ENCODE measurements at places on chromosomes 1 and 21.

DNA sequence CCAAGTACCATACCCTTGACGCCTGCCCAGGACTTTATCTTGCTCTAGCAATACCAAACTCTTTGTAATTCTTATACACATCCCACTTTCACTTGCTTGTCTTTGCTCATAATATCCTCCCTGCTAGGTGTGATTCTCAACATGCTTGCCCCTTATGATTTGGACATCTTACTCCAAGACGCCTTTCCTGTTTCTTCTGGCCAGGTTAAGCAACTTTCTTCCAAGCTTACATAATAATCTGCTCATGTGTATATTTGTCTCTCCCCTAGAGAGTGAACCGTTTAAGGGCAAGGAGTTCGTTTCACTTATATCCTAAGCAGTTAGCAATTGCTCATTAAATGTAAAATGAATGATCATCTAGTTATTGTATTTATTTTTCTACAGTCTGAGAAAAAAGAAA lies 21.8 kb downstream of the CRYZL1 start:
- H3K27ac ChIP-seq = no peak overlapping the region
- DNase-seq = no peak
- H3K27me3 ChIP-seq = no peaks in the 10 kb centered on the region
- H3K4me1 ChIP-seq = no peaks in the 10 kb centered on the region

- H3K4me1 ChIP-seq = no peaks in the 10 kb centered on the region
- DNase-seq = no peak
- no peak overlapping the region for H3K27ac ChIP-seq
- H3K4me3 ChIP-seq = no peak overlapping the region
Observed at GRCh38 chr21:18655931-18656330, 252.3 kb upstream of the TMPRSS15 start.

- no peak overlapping the region for H3K4me3 ChIP-seq
- H3K4me1 ChIP-seq = no peaks in the 10 kb centered on the region
- no peaks in the 10 kb centered on the region for H3K36me3 ChIP-seq
- H3K27me3 ChIP-seq = no peaks in the 10 kb centered on the region
Observed at GRCh38 chr1:18446751-18447150, 34.0 kb upstream of the KLHDC7A start.

GRCh38 chr1:156409439-156409838 lies 40.4 kb downstream of the RHBG start:
- H3K4me1 ChIP-seq = no peaks in the 10 kb centered on the region
- DNase-seq = no peak
- no peak overlapping the region for H3K27ac ChIP-seq

DNA sequence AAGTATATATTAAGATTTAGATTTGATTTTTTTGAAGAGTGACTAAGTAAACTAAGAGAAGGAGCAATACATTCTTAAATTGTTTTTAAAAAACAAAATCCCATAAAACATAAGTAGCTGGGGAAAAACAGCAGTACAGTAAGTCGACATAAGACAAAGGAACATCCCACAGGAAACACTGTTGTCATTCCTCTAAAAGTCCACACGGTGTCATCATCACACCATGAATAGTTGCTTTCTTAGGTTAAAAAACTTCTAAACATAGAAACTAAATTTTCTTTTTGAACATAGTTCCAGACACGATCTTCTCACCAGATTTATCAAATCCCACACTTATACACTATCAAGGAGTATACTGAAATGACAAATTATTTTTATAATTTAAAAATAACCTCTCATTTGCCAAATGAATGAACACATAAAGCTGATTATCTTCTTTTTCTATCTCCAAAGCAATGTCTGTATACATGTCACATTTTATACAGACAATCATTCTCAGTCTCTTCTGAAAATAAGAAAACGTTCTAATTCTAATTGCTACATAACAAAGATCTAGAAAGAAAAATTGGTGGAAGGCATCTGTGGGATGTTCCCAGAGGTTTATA lies 15.8 kb downstream of the ODF2L start:
- H3K4me1 ChIP-seq = no peaks in the 10 kb centered on the region
- H3K27ac ChIP-seq = no peak overlapping the region
- H3K36me3 ChIP-seq = no peaks in the 10 kb centered on the region

Data from ovary (tissue), 10 donors.